Renal cortical epithelial cell (primary cell): ENCODE measurements at places on chromosomes 6 and 20. TPM values are rescaled to one million over a fixed set of nuclear protein-coding genes. Genes with fewer than 3 reads are reported as not detected.
A peak's percentile ranks its signal among the peaks of the same experiment; 100 is the strongest.

GRCh38 chr20:47770935-47771334 is 14.3 kb downstream of the SULF2 start:
- DNase-seq = no peak

- peak; percentile 62 for DNase-seq
Observed at GRCh38 chr6:135129136-135129856, 51.8 kb upstream of the MYB start.

- DNase-seq = peak; percentile 93
Observed at GRCh38 chr6:90406142-90406794, 109.6 kb upstream of the BACH2 start.

SPEF1 gene
- 1.2 TPM in 1 of 2 replicates, not detected in the other for total RNA-seq

GRCh38 chr20:50133474-50134217 is 19.9 kb downstream of the PEDS1 start:
- DNase-seq = no peak

GRCh38 chr6:126173265-126173664 is 166.7 kb upstream of the CENPW start:
- no peak for DNase-seq

MUCL3 gene
- 0.17 TPM in 1 of 2 replicates, not detected in the other for total RNA-seq

- DNase-seq = no peak
Observed at GRCh38 chr20:34396408-34396807, 33.3 kb downstream of the ITCH start.

THBS2 gene
- 6.5 and 23.6 TPM in 2 replicates for total RNA-seq

DNA sequence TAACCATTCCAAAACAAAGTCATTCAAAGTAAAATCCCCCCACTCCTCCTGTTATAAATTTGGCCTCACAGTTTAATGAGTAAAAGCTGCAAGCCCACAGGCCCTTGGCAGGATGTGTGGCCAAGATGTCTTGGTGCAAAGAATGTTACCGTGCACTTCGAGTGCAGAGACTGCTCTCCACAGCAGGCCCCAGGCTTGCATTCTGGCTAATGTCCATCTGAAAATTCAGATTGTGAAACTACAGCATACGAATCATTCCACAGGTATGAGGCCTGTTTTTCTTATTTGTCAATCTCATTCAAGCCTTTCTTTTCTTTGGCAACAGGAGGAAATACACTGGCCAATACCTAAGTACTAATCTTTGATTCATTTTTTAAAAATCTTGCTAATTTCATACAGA is 7.1 kb downstream of the RPS6KA2 start:
- peak; percentile 97 for DNase-seq

GRCh38 chr20:44973053-44973452 is 6.7 kb downstream of the STK4 start:
- no peak for DNase-seq
